ENCODE measurements at places on chromosomes 12 and 14.

GRCh38 chr14:99809859-99810558 is 16.8 kb downstream of the EML1 start:
- ATAC-seq = no peak

- ATAC-seq = no peak
These were observed 63.6 kb downstream of the EML5 start for GRCh38 chr14:88729159-88729558.

- no peak for ATAC-seq
These were observed 20.6 kb upstream of the MYL2 start for GRCh38 chr12:110940933-110941332.

- ATAC-seq = no peak
These were observed 407.8 kb upstream of the RGS6 start for GRCh38 chr14:71524320-71524982.

Data from activated CD4-positive, CD25-positive, alpha-beta regulatory T cell treated with anti-CD3 and anti-CD28 coated beads, Interleukin-2, amount 50 U/mL, for 24 hours (primary cell).